Osteocyte (in vitro differentiated cells): ENCODE measurements at places on chromosomes 7 and 10.

DNA sequence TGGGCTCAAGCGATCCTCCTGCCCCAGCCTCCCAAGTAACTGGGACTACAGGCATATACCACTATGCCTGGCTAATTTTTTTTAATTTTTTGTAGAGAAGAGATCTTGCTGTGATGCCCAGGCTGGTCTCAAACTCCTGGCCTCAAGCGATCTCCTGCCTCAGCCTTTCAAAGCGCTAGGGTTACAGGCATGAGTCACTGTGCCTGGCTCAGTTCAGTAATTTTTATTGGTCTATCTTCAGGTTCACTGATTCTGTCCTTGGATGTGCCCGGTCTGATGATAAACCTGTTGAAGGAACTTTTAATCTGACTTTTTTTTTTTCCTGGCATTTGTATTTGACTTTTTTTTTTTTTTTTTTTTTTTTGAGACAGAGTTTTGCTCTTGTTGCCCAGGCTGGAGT, 40.1 kb upstream of the STRIP2 start:
- DNase-seq: no peak

- DNase-seq: no peak
Observed at GRCh38 chr10:132421847-132422751, 25.1 kb downstream of the PWWP2B start.

DNA sequence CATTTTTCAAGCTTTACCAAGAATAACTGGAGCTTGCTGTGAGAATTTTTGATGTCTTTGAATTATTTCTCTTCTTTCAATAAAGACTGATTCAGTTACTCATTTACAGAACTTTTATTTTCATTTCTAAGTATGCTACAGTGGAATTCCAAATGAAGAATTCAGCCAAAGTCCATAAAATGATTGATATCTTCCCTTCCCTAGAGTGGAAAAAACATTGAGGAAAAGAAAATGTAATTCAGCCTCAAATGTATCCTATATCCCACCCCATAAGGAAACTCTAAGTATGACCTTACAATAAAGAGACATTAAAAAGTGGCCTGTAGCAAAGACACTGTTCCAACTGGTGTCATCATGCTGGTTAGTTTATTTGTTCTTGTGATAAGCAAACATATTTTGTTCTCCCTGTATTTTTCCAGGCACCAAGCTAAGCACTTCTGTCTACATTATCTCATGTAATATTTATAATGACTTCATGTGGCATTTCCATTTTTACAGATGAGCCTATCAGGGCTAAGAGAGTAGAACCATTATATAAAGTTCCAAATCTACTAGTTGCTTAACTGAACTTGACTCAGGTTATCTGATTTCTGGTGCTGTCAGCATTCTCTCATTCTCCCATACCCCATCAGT, 450.4 kb downstream of the NEBL start:
- DNase-seq: no peak

DNA sequence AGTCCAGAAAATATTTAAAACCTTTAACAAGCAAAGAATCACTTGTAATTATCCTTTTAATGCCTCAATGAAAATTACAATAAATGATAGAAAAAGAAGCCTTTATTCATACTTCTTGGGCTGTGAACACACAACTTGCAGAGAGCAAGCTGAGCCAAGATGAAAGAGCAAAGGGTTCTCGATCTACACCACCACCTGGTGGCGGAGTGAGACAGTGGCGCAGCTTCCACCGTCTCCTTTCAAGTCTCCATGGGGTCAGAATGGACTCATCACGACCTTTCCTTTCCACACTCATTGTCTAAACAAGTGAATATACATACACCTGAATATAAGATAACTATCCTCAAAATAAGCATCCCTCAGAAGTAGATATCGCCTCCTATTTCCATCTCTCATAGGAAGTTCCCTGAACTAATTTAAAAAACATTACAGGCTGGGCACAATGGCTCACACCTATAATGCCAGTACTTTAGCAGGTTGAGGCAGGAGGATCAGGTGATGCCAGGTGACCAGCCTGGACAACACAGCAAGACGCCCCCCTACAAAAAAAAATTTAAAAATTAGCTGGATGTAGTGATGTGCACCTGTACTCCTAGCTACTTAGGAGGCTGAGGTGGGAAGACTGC, 40.7 kb downstream of the ATE1 start:
- no peak for DNase-seq

GRCh38 chr7:68213838-68214237, 1217.2 kb downstream of the TYW1 start:
- no peak for DNase-seq

DNA sequence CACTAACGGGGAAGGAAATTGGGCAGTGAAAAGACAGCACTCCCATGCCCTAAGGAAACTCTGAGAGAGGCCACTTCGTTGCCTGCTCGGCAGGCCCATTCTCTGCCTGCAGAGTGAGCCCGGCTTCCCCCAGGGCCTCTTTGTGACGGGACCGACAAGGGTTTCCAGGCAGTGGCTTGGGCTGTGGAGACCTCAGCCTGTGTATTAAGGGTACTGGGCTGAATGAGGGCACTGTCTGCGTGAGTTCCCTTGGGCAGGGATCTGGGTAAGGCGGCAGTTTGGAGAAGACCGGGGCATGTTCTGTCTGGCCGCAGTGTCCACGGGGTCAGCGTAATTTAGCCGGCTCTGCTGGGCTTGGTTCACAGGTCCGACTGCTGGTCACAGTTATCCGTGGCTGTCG, 237.2 kb downstream of the MGMT start:
- DNase-seq: peak; percentile 70

- DNase-seq: no peak
Observed at GRCh38 chr10:61878740-61879068, 22.8 kb upstream of the ARID5B start.

GRCh38 chr7:105985229-105985628, 22.2 kb downstream of the CDHR3 start:
- no peak for DNase-seq

DNA sequence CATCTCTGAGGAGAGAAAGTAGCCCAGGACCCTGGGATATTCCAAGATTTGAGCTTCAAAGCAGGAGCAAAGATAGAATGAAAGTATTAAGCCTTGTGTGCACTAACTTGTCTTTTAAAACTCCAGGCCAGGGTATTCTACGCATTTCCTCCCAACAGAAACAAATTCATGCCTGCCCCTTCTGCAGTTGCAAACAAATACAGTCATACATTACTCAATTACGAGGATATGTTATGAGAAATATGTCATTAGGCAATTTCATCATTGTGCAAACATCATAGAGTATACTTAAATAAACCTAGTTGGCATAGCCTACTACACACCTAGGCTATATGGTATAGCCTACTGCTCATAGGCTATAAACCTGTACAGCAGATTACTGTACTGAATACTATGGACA, 154.5 kb upstream of the KIAA1217 start:
- no peak for DNase-seq
